ENCODE measurements at places on chromosomes 12 and 14.

DNA sequence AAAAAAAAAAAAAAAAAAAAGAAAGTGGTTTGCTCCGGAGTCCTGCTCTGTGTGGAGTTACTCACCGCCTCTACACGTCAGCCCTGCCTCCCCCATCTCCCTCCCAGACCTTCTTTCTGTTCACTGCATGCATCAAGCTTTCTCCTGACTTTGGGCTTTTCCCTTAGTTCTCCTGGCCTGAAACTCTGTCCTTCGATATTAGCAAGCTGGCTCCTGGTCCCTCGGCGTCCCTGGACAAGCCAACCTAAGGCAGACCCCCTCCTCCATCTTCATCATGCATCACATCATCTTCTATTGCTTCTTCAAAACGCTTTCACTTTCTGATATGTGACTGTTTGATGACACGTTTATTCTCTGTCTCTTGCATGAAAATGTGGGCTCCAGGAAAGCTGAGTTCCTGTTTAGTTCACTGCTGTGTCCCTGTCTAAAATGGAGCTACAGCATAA lies 40.6 kb downstream of the SLC15A4 start:
- no peak for DNase-seq

- no peak for DNase-seq
These were observed 7.8 kb downstream of the RNASE1 start for GRCh38 chr14:20794644-20795369.

DNA sequence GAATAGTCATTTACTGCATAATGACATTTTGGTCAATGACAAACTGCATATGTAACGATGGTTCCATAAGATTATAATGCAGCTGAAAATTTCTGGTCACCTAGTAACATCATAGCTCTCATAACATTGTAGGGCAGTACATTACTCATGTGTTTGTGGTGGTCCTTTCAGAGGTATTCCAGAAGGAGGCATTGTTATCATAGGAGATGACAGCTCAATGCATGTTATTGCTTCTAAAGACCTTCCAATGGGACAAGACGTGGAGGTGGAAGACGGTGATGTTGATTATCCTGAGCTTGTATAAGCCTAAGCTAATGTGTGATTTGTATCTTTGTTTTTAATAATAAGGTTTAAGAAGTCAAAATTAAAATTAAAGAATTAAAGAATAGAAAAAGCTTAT lies 43.8 kb upstream of the TSPAN11 start:
- no peak for DNase-seq

GRCh38 chr12:11824736-11825135 lies 175.3 kb downstream of the ETV6 start:
- no peak for DNase-seq

DNA sequence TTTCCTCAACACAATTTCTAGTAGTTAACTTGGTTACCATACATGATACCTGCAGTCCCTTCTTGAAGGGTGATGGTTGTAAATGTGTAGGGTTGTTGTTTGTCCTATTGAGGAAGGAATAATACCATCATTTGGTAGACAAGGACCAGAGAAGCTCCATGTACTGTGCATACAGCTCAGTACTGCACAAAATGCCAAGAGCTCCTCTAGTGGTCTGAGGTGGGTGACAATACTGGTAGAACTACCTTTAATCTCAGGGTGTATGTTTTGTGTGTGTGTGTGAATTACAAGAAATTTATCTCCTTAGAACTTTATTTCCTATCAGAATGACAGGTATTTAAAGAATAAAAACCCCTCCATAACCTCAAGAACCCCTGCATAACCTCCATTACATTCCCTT lies 575.3 kb downstream of the TMTC2 start:
- no peak for DNase-seq

GRCh38 chr12:56528846-56529245 lies 7.2 kb downstream of the RBMS2 start:
- no peak for DNase-seq

DNA sequence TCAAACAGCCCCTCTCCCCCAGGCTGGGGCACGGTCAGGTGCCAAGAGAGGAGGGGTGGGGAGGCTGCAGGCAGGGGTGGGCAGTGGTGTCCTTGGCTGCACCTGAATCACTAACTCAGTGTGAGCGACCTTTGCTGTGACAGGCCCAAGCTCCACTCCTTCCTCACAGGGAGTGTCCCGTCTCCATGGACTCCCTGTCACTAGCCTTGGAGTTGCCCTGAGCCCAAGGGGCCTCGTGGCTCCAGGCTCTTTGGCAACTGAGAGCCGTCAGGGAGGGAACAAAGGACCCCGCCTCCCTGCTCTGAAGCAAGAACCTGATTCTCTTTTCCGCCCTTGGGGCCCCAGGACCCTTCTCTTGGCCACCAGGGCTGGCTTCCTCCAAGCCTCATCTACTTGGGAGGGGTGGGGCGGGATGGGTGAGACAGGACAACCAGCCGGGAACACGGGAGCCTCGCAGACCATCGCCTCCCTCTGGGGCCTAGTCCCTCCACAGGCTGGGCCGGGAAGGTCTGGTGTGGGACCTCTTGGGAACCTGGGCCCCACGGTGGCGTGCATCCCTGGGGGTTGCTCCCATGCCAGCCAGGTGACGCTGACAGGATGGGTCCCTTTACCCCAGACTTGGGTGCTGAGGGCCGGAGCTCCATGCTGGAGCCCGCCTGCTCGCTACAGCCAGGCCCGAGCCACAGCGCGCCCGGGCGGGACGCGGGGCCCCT lies 935 bp upstream of the ADSS1 start:
- no peak for DNase-seq

DNA sequence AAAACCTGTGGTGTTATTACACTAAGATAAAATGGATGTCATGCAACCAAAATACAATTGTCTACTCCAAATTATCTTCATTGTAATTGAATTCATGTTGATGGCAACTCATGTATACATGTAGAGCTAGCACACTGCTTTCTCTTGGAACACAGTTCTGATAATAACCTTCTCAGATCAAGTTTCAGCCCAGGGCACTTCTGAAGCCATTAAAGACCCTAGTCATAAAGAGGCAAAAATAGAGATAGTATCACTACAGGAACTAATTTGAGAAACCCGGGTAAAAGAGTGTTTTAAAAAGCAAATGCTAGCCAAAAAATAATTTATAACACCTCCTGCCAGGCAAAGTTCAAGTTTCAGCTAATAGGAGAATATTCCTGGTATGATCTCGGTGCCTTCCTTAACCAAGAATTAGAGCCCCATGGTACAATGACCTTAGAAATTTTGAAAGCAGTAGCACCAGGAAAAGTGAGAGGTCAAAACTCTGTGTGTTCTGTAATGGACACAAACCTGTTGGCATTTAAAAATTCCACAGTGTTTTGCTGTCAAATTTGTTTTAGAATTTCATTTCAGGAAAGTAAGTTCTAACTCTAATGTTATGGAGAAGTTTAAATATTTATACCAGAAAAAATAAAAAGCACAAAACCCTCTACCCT lies 105.0 kb upstream of the FRMD6 start:
- DNase-seq = no peak

- no peak for DNase-seq
These were observed 32.2 kb downstream of the PDE6H start for GRCh38 chr12:15005064-15005463.
